ENCODE measurements at places on chromosomes 5 and 9.

DNA sequence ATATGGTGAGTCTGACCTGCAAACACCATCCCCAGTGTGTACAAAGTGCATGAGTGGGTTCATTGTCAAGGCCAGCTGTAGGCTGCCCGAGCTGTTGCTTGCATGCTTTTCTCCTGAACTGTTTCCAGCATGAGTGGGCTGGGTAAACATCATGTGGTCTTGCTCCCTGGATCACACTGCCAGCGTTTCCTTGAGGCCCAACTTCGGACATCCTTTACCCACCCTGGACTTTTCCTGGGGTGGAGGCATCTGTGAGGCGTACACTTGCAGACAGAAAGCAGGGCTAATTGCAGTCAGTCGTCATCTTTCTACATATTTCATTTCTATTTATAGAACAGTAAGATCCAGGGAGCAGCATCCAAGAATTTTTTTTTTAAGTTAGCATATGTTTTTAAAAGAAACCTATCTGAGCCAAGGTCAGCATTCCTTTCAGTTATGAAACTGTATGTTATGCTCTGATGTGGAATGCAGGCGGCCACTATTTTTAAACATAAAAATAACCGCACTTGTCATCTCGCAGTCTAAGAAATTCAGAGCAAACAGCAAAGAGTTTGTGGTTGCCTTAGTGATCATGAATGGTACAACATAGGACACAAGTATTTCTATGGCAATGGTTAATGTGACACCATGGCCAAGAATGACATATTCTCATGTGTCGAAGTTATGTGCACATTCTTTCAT is 106.5 kb upstream of the DMRT1 start:
- no peak for DNase-seq

GRCh38 chr5:1510631-1511030 is 13.1 kb downstream of the LPCAT1 start:
- no peak for DNase-seq

GRCh38 chr5:163172540-163173338 is 264.7 kb upstream of the CCNG1 start:
- DNase-seq: no peak

DNA sequence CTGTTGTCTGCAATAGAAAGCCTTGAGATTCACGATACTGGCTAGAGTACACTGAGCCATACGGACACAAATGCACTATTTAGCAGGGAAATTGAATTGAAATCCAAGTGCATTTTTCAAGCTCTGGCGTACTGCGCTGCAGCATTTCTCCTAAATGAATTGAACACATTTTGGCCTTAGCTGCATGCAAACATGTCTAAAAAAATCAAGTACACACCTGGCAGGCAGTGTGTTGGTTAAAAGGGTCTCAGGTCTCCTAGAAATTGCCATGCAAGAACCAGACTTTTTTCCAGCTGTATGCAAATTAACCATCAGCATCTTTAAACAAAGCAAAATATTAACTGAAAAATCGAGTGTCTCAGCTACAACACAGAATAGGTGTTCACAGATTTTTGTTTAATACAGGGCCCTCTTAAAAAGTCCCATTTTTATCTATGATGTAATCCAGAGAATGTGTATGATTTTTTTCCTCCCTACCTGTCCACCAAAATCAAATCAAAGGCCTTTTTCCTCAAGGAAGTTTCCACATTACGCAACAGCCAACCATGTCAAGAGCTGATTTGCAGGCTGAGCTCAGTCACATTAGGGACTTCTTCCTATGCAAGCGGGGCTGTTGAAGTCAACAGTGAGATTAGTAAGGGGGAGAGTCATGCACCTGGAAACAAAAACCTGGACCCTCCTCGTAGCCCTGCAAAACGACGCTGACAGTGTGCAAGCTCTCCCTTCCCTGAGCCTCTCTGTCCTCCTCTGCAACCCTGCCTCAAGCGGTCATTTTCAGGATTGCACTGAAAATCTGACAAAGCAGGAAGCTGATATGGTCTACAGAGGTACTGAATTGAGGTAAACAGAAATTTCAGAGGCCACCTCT is 14.1 kb upstream of the SFXN1 start:
- DNase-seq: peak; percentile 59

- no peak for DNase-seq
These were observed 30.7 kb downstream of the HRH2 start for GRCh38 chr5:175688352-175689146.

GRCh38 chr9:33740075-33740474 is 55.3 kb upstream of the PRSS3 start:
- no peak for DNase-seq

DNA sequence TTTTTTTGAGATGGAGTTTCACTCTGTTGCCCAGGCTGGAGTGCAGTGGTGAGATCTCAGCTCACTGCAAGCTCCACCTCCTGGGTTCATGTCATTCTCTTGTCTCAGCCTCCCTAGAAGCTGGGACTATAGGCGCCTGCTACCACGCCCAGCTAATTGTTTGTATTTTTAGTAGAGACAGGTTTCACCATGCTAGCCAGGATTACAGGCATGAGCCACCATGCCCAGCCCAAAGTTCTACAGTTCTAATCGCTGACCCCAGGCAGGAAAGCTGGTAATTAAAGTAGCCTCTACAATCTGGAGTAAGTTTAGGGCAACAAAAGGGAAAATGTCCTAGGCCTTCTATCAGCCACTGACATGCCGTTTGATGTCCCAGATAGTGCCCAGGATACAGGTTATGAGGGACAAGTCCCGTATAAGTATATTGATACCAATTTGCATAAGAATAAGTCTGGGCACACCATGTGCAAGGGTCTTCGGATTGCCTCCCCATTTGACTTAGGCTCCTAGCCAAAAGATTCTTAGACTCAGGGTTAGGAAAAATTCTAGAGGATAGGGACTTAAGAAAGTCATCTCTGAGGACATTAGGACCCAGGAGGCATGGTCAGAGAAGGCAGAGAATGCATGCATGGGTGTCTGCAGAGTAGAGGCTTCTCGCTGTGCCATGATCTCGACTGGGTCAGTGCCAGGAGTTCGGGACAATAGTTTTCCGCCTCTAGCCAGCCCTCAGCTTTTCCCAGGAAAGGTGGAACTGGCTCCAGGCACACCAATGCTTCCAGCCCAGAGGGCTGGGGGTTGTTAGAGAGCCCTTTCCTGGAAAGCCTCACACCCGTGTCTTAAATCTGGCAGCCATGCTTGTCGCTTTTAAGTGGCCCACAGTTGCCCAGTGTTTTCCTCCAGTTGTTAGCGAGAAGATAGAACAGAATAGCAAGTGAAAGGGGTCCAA is 1111.1 kb downstream of the TAF11L14 start:
- peak; percentile 72 for DNase-seq

GRCh38 chr5:78360674-78360923 is 182 bp downstream of the SCAMP1 start:
- DNase-seq: no peak

- DNase-seq: no peak
These were observed 37.8 kb upstream of the SEMA6A start for GRCh38 chr5:116612431-116612830.

DNA sequence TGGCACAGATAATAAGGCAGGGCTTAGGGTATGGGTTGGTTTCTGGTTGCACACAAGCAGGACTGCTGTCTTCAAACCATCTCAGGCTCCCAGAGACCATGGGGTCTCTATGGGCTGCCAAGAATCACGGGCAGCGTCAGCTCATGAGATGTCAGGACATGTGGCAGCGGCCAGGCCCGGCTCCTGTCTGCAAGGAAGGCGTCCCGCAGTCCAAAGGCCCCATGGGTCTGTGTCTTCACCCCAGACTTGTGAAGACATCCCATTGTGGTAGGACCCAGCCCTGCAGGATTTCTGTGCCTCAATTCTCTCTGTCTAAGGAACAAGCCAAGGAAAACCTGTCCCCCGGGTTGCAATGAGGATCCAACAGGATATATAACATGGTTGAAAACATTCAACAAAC is 32.6 kb downstream of the IPPK start:
- DNase-seq: no peak

GRCh38 chr9:114919611-114920010 is 10.8 kb downstream of the TNFSF8 start:
- no peak for DNase-seq

- no peak for DNase-seq
These were observed 522.9 kb upstream of the DAB2 start for GRCh38 chr5:39947657-39948056.

DNA sequence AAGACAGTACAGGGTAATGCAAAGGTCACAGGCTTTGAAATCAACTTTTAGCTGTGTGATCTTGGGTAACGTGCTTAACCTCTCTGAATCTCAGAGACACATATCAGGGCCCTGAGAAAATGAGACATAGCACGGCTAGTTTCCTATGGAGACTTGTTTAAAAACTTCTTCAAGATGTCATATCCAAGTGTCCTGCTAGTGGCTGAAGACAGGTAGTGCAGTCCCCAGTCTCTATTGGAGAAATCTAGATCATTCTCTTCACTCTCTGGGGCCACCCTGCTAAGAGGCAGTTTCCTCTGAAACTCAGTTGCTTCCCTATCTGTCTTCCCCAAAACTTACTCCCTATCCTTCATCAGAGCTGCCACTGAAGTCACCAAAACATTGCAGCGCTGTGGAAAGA is 30.3 kb upstream of the GRXCR2 start:
- DNase-seq: peak; percentile 27

DNA sequence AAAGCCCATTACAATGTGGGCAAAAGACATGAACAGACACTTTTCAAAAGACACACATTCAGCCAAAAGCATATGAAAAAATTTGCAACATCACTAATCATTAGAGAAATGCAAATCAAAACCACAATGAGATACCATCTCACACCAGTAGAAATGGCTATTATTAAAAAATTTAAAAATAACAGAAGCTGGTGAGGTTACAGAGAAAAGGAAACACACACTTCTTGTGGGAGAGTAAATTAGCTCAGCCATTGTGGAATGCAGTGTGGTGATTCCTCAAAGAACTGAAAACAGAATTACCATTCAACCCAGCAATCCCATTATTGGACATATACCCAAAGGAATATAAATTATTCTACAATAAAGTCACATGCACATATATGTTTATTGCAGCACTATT is 585.2 kb upstream of the TUSC1 start:
- DNase-seq: no peak

DNA sequence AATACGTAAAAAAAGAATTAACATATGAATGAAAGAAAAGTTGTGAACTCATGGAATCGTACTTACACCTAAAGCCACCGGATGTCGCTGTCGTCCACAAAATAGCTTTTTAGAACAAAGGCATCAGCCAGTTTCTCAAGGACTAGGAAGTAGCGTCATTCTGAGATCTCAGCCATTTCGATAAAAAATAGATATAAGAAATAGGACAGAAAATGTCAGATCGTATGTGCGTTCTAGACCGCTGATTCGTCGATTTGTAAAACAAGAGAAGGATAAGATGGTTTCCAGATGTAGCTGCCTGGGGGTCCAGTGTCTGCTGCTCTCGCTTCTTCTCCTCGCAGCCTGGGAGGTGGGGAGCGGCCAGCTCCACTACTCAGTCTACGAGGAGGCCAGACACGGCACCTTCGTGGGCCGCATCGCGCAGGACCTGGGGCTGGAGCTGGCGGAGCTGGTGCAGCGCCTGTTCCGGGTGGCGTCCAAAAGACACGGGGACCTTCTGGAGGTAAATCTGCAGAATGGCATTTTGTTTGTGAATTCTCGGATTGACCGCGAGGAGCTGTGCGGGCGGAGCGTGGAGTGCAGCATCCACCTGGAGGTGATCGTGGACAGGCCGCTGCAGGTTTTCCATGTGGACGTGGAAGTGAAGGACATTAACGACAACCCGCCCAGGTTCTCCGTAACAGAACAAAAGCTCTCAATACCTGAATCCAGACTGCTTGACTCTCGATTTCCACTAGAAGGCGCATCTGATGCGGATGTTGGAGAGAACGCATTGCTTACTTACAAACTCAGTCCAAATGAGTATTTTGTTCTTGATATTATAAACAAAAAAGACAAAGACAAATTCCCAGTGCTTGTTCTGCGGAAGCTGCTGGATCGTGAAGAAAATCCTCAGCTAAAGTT is at the start of gene PCDHA10:
Gene PCDHA10 (plus strand): TSS at position 126 of the 903 bp plus-strand sequence. CDS start 152 bp downstream, at position 278.
- no peak for DNase-seq

DNA sequence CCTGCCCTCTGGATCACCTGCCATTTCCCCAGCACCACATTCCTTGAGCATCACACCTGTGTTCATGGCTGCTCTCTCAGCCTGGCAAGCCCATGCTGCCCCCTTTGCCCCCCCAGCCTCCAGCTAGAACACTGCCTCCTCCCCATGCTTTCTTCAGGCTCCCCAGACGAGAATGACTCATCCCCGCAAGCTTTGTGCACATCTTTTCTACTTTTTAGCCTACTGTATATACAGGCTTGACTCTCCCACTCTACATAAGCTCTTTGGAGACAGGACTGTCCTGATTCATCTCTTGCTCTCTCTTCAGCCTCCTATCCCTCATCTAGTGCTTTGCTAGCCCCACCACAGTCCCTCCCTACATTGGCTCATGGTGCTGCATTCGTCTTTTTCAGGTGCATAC is 19.9 kb upstream of the GLIPR2 start:
- DNase-seq: no peak

GRCh38 chr5:153086486-153086885 is 404.0 kb upstream of the GRIA1 start:
- no peak for DNase-seq

DNA sequence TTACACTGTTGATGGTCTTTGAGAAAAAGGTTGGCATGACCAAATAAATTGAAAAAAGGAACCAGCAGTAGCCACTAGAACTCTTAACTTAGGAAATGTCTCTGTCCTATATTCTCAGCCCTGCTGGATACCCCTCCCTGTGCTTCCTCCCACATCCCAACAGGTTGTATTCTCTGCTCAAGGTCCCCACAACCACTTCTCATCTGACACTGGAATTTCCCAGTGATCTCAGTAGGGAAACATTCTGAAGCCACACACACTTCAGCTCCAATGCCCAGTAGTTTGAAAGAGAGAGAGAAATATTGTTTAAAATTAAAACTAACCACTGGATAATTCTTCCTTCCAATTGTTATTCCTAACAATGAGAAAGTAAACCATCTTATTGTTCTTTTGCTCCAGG is 30.0 kb upstream of the NREP start:
- no peak for DNase-seq

DNA sequence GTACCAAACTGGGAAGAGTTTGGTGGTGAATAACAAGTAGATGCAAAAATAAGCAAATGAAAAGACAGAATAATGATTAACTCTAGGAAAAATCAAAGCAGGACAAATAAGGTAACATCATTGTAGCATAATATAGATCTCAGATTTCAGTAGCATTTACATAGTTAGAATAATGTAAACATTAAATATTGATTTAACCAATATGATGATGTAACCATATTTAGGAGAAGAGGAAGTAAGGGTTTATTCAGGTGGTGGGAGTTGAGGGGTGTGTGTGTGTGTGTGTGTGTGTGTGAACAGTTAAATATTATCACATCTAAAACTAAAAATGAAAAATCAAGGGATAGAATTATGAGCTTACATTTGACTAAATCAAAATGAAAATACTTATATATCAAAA is 143.4 kb downstream of the NPR3 start:
- DNase-seq: no peak

DNA sequence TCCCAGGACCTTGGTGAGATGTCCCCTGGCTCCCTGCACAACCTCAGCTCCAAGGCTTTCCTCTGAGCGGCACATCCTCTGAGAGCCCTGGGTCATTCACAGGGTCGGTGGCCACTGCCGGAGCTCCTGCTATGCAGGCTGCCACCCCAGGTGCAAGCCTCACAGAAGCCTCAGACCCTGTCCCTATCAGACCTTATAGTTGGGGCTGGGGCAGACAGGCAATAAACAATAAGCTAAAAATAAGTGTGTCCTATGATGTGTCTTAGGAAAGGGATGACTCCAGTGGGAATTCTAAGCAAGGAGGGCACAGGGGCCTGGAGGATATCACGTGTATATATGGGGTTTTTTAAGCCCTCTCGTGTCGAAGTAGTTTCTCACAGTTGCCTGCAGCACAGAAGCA is 91.3 kb downstream of the SYK start:
- no peak for DNase-seq

- no peak for DNase-seq
These were observed 83.8 kb upstream of the FSTL4 start for GRCh38 chr5:133696006-133696584.

All from hematopoietic multipotent progenitor cell treated with erythropoietin and hydrocortisone succinate and interleukin-3 and kit ligand, for 8 days (in vitro differentiated cells).